NCI-H774 (cell line): ENCODE measurements at places on chromosomes 16 and 17.

GRCh38 chr16:87583453-87584131, 18.7 kb upstream of the JPH3 start:
- no peak for DNase-seq

DNA sequence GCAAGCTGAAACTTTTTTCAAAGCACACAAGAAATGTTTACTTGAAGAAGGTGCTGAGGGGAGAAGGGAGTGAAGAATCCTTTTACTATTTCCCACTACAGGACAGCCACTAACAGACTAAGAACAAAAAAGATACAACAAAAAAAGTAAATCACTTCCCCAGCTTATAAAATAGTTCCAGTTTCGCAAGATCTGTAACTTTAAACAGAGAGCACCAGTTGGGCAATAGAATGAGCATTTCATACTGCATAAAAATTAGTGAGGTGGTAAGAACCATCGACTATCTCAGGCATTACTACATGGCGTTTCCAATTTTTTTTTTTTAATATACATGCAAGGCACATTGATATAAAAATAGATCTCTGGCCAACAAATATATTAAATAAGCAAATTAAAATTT, 11.1 kb downstream of the CRYBA1 start:
- DNase-seq = no peak

DNA sequence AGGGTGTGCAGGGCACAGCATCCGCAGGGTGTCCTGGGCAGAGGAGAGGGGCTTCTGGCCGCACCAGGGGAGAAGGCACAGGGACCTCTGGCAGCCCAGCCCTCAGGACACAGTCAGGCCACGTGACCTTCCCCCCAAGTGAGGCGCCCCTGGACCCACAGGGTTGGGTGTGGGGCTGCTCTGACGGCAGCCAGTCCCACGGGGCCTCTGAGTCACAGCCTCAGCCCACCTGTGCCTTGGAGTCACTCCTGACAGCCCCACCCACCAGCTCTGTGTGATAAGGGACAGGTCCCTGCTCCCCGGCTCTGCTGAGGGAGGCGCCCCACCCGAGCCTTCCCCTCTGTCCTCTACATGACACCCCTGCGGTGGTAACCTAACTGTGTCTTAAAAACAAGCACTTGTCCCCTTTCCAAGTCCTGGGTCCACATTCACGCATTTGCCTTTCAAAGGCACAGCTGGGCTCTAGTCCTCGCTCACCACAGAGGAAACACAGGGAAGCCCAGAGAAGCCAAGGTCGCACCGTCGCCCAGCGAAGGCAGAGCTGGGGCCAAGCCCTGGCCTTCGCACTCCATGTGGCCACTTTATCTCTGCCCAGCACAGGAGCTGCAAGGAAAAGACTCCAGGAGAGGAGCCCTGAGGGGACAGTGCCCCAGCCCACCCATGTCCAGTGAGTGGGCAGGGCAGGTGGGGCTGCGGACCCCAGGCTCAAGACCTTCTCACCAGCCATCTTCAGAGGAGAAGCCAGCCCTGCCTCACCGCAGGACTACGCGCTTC, 5.1 kb upstream of the NPTX1 start:
- no peak for DNase-seq

GRCh38 chr17:6439951-6440350, 4.3 kb upstream of the PIMREG start:
- no peak for DNase-seq

DNA sequence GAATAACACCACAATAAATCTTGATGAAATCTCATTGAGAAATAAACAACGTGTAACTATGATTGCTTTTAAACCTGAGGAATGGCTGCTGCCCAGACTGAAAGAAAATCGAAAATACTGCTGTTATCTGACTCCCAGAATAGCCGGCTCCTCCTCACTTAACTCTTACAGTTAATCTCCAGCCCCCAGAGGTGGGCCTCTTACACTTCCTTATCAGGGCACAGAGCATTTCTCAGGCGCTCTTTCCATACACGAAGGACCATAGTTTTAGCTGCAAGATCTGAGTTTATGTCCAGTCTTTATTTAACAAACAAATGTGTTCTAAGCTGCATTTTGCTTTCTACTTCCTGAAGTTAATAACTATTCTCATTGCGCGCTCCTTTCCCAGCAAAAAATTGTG, 206.9 kb downstream of the MAP2K4 start:
- DNase-seq = no peak

DNA sequence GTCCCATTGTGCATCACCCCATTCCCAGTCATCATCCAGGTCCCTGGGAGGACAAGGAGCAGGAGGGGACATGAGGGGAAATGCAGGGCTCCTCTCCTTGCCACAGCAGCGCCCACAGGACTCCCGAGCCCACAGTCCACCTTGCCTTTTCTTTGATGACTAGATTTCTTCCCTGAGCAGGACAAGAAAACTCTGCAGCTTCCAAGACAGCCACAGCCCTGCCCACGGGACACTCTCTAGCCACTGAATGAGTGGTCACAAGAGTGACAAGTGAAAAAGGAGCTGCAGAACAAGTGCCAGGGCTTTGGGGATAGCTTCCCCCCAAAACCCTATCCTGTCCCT, 4.7 kb downstream of the NEURL4 start:
- no peak for DNase-seq

GRCh38 chr17:51050291-51051033, 70.2 kb downstream of the SPAG9 start:
- DNase-seq = no peak

DNA sequence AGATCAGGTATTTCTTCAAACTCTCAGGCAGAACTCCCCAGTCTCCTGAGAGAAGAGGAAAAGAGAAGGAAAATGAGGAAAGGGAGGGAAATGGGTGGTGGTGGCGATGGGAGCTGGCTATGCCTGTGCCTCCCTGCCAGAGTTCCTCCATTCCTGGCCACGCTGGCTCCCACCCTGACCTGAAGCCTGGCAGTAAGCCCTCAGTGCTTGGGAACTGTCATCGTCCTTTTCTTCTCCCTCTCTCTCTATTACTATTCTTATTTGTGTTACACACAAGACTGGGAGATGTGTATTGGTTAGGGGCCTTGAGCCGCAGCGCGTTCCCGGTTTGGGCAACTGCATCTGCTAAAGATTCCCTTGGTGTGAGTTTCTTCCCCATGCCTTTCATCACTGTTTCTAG, 44.6 kb downstream of the GOSR1 start:
- no peak for DNase-seq

DNA sequence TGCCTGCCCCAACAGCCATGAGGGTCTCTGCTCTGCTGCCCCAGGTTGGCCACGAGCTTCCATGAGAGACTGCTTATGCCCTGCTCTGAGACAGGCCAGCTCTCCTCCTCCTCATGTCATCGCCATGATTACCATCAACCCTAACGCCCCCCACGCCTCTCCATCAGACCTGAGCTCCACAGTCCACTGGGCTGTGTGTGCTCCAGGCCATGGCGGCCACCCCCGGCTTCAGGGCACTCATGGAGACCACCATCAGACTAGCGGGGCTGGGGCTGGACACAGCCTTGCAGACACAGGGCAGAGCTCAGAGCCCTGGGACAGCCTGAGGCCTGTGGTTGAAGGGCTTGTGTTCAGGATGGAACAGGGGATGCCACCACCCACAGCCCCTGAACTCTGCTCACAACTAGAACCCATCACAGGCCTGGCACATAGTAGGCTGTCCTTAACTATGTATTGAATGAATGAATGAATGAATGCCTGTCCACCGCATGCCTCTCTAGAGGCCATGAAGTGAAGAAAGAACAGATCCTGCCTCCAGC, 14.6 kb downstream of the CNGB1 start:
- DNase-seq = no peak

- DNase-seq = no peak
Measured at GRCh38 chr16:2512735-2513404, 882 bp upstream of the ATP6V0C start.

GRCh38 chr16:12413393-12413792, 390.3 kb downstream of the CPPED1 start:
- DNase-seq = no peak

GRCh38 chr17:18008496-18009268, 30.3 kb downstream of the ATPAF2 start:
- DNase-seq = no peak

DNA sequence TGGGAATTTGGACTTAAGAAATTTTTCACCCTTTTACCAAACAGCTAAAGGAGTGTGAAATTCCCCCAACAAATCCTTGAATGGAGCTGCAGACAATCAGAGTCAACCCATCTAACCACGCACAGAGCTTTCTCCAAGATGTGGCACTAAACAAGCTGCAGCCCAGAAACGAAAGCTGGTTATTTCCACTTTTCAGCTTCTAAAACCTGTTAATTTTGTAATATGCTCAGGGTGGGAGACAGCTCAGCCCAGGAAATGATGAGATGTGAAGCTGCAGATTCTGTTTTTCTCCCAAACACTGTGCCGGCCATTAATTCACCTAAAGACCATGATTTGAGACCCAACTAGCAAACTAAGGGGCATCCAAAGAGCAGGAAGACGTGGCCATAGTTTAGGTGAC, 33.2 kb upstream of the ABR start:
- DNase-seq = no peak

DNA sequence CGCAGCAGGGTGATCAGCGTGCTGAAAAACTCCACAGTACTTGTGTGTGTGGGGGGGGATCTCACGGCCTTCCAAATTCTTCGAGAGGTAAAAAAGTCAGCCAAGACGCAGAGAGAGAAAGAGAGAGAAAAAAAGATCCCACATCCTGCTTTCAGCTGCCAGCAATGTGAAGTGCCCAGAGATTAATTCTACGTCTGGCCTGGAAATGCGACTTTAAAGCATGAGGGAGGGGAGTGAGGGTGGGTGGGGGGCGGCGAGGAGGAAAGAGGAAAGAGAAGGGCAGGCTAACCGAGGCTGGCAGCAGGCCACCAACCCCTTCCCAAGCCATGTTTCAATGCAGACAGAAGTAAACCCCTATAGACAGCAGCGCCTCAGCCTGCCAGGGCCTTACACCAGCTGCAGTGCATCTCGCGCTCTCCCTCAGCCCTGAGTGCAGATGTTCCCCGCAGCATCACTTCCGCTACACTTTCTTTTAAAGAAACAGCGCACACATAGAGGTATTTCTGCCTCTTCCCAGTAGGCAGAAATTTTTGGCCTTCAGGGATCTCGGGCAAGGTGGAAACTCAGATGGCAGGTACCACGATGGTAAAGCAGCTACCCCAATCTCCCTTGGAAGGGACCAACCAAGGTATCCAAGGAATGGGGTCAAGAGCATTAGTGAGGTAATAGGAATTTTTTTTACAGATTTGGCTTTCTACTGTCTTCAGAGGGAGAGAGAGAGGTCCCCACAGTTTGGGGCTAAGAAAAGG, 87.8 kb downstream of the SMG6 start:
- DNase-seq = no peak

GRCh38 chr16:67404740-67405226, 11.5 kb upstream of the TPPP3 start:
- no peak for DNase-seq

DNA sequence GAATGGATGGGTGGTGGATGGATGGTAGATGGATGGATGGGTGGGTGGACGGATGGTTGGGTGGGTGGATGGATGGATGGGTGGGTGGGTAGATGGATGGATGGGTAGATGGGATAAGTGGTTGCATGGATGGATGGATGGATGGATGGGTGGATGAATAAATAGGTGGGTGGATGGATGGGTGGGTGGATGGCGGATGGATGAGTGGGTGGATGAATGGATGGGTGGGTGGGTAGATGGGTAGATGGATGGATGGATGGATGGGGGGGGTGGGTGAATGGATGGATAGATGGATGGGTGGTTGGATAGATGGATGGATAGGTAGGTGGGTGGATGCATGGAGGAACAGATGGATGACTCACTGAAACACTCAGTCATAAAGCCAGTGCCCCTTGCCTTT, 51.0 kb upstream of the FASN start:
- DNase-seq = no peak

DNA sequence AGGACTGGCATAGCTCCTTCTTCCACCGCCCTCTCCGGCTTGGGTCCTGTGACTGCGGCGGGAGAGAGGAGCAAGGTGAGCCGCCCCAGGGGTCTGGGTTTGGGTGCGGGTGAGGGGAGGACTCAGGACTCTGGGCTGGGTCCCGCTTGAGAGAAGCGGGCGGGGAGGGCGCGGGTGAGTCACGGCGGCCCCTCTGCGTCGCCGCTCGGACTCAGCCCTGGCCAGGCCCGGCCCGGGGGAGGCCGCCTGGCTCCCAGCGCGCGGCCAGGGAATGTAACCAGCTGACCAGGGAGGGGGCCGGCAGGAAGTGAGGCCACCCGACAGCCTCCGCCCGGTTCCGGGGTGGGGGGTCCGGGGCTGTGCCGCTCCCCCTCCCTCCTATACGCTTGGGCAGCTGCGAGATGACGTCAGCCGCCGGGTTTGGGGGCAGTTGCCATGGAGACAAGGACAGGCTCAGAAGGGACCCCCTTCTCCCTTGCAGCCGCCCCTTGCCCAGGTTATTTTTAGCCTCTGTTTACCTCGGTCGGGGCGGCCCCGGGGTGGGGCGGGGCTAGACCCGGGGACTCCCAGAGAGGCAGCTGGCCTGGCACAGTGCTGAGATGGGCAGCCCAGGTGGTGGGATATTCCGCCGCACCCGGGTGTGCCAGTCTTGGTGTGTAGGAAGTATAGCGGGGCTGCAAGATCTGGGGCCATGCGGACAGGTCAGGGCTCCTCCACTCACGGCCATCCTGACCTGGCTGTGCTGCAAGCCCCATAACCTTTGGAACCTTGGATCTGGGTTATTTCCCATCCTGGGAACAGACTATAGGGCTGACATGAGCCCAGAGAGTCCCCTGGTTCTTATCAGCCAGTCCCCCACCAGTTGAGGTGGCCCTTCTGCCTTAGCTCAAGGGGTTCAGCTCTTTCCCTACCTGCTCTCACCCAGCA, 1.6 kb downstream of the RIPOR1 start:
- no peak for DNase-seq

DNA sequence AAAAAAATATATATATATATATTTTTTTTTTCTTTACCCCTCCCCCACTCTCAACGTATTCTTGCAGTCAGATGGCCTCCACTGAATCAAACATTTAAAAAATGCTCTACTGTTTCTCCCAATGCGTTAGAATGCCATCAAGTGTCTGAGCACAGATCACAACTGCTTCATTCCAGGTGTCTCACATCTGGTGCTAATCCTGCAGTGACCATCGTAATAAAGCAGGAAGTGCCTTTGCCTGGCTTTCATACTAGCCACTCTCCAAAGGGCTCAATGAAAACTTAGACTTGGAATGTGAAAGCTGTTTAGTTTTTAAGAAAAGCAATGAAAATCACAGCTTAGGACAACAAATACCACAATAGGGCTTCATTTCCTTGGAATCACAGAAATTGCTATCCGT, 37.2 kb downstream of the SKAP1 start:
- no peak for DNase-seq

GRCh38 chr16:8512941-8513624, 77.2 kb downstream of the TMEM114 start:
- no peak for DNase-seq

- no peak for DNase-seq
Measured at GRCh38 chr16:84854759-84855158, 35.0 kb downstream of the CRISPLD2 start.
